Ovary (tissue), 10 donors: ENCODE measurements at places on chromosomes 11 and 22. TPM values are rescaled to one million over a fixed set of nuclear protein-coding genes. Genes with fewer than 3 reads are reported as not detected.

CFAP300 gene
- total RNA-seq = 20.1 TPM

GUCY1A2 gene
- total RNA-seq = 9.1 TPM

ESAM gene
- total RNA-seq = 7.5 TPM

LPXN gene
- total RNA-seq = 7.7 TPM

MUC5AC gene
- 0.03 TPM for total RNA-seq

RHOD gene
- 12.6 TPM for total RNA-seq

TSSK2 gene
- total RNA-seq = not detected

POU2AF2 gene
- total RNA-seq = 0.24 TPM

CADM1 gene
- total RNA-seq = 61.2 TPM

EMID1 gene
- total RNA-seq = 8.5 TPM

OR51A7 gene
- total RNA-seq = not detected

ENTHD1 gene
- not detected for total RNA-seq

GPR137 gene
- total RNA-seq = 23.1 TPM

SYNGR1 gene
- total RNA-seq = 104 TPM

EXPH5 gene
- total RNA-seq = 2.1 TPM

PSMC3 gene
- 87.9 TPM for total RNA-seq

KBTBD3 gene
- total RNA-seq = 8.8 TPM

ARHGEF17 gene
- 46.0 TPM for total RNA-seq

DSCAML1 gene
- total RNA-seq = 16.5 TPM

DLG2 gene
- total RNA-seq = 14.8 TPM

KCNK7 gene
- total RNA-seq = 1.7 TPM

NRXN2 gene
- total RNA-seq = 29.2 TPM

SYT7 gene
- total RNA-seq = 0.24 TPM

ASCL2 gene
- total RNA-seq = 0.36 TPM

KRTAP5-7 gene
- total RNA-seq = not detected

RTN3 gene
- total RNA-seq = 62.4 TPM

PYGM gene
- 12.0 TPM for total RNA-seq

MRTFA gene
- 51.6 TPM for total RNA-seq

GPHA2 gene
- 0.69 TPM for total RNA-seq

INS gene
- 1.4 TPM for total RNA-seq

SPON1 gene
- 11.9 TPM for total RNA-seq

NPAS4 gene
- 0.71 TPM for total RNA-seq

CDC42BPG gene
- 4.0 TPM for total RNA-seq

TIGD3 gene
- total RNA-seq = 0.33 TPM

SEC14L2 gene
- total RNA-seq = 14.3 TPM

TTLL1 gene
- total RNA-seq = 7.2 TPM

GRAMD1B gene
- 12.9 TPM for total RNA-seq

CENPM gene
- total RNA-seq = 8.0 TPM

PAMR1 gene
- 3.6 TPM for total RNA-seq

SLC29A2 gene
- 1.3 TPM for total RNA-seq

CRACR2B gene
- 6.5 TPM for total RNA-seq

MAPK11 gene
- total RNA-seq = 12.0 TPM

TPBGL gene
- total RNA-seq = 0.32 TPM

VPREB1 gene
- not detected for total RNA-seq

KCTD14 gene
- total RNA-seq = 0.24 TPM

TRIM66 gene
- 4.9 TPM for total RNA-seq

MYOD1 gene
- total RNA-seq = not detected

DAGLA gene
- 2.4 TPM for total RNA-seq

EFCAB6 gene
- total RNA-seq = 17.5 TPM
